ENCODE measurements at places on chromosomes 3 and 15.

DNA sequence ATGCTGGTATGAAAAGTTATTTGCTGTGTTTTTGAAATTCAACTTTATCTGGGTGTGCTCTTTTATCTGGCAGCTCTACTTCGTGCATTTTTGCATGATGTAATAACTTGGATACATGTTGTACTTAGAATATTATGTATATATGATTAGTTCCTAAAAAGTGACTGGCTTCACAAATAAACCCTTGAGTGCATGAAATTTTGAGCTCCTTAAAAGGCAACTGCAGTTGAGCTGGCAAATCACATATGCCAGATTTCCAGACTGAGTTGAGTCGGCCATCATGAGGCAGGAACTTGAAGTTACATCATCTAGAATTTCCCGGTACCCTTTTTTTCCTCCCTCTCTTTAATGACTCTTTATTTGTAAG is 162.5 kb downstream of the FNDC3B start:
- no peak for DNase-seq

- DNase-seq = no peak
Observed at GRCh38 chr3:73784686-73785392, 160.1 kb upstream of the PDZRN3 start.

GRCh38 chr15:69153046-69153445 is 7.4 kb upstream of the GLCE start:
- DNase-seq = no peak

GRCh38 chr3:194090716-194091115 is 45.2 kb upstream of the HES1 start:
- DNase-seq = no peak

GRCh38 chr3:4996771-4997291 is 17.6 kb downstream of the BHLHE40 start:
- no peak for DNase-seq
